ENCODE measurements at places on chromosomes 12 and 14.

GRCh38 chr14:30142216-30142615 lies 214.6 kb upstream of the PRKD1 start:
- no peak for DNase-seq

GRCh38 chr12:21795648-21796328 lies 21.3 kb upstream of the KCNJ8 start:
- DNase-seq, result no peak

DNA sequence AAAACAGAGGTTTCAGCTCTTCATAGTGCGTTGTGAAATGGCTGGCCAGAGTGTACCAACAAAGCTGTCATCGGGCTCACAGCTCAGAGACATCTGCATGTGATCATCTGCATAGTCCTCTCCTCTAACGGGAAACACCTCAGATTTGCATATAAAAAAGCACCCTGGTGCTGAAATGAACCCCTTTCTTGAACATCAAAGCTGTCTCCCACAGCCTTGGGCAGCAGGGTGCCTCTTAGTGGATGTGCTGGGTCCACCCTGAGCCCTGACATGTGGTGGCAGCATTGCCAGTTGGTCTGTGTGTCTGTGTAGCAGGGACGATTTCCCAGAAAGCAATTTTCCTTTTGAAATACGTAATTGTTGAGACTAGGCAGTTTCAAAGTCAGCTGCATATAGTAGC lies 14.3 kb upstream of the PAPLN start:
- DNase-seq, result no peak

DNA sequence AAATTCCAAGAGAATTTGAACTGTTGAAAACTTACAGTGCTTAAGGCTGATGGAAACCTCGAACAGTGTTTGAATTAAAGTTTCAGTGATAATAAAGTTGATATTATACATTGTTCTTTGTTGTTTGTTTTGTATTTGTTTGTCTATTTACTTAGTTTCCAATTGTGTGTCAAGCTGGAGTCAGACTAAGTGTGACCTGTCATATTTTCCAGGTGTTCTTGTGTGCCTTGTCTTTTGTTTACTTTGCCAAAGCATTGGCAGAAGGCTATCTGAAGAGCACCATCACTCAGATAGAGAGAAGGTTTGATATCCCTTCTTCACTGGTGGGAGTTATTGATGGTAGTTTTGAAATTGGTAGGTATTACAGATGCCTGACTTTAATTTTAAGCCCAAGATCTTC lies 6.0 kb downstream of the SLCO1C1 start:
- no peak for DNase-seq

- no peak for DNase-seq
These were observed 82.1 kb upstream of the BMP4 start for GRCh38 chr14:54038724-54039123.

GRCh38 chr14:73255693-73256225 lies 18.5 kb downstream of the PAPLN start:
- no peak for DNase-seq

GRCh38 chr12:12985817-12986408 lies 14.2 kb downstream of the HEBP1 start:
- DNase-seq, result no peak

GRCh38 chr12:125169870-125170269 lies 104.6 kb downstream of the AACS start:
- DNase-seq, result no peak

DNA sequence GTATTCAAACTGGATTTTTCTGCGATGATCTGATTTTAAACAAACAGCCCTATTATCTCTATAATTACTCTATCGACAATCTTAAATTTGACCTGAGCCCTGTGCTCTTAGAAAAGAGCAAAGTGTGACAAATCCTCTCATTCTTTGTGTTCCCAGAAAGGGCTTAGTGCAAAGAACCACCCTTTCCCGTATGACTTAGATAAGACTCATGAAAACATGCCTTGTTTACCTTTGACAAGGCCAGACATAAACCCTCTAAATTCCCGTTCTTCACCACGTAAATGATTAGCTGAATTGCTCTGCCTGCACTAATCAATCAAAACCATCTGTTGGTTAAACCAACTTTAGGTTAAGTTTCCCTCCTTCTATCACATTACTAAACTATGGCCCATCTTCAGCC lies 285.7 kb upstream of the SEL1L start:
- DNase-seq, result no peak

DNA sequence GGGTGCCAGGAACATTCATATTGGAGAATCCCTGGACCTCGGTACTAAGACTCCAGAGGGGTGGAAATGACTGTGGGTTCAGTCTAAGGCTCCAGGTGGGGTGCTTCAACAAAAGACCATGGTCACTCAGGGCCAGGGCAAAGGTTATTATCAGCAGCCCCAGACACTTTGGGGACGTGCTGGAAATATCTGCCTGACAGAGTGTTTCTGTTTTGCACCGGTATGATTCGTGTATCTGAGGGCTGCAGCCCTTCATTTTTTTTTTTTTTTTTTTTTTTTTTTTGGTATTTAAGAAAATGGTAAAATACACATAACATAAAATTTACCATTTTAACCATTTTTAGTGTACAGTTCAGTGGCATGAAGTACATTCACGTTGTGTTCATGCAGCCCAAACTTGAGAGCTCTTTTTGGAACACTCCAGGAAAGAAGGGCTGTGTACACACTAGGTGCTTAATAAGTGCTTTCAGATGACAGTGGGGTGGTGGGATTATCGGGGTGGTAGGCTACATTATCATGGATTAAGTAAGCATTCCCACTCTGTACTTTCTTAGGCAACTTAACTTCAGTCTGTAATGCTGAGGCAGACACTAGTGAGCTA lies 120.3 kb downstream of the CHST11 start:
- DNase-seq, result no peak

- DNase-seq, result no peak
These were observed 1.1 kb downstream of the TPI1 start for GRCh38 chr12:6868211-6869048.

GRCh38 chr14:102897299-102898027 lies 25.0 kb upstream of the AMN start:
- no peak for DNase-seq

- no peak for DNase-seq
These were observed 27.1 kb downstream of the VRK1 start for GRCh38 chr14:96824283-96824682.

DNA sequence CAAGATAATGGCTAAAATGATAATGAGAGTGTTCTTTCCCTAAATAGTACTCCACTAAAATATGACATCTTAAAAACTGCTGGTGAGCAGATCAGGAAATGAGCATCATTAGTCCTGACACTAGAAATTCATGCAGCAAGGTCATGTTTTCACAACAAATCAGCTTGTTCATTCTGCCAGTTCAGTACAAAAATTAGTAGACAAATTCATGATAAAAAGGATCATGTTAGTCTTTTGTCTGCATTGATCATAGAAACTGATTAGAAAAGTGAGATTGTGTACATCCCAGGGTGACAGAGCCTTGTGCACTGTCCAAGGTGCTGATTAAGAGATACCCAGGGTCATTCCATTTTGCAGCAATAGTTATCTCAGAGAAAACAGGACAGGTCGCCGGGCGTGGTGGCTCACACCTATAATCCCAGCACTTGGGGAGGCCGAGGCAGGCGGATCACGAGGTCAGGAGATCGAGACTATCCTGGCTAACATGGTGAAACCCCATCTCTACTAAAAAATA lies 163.6 kb downstream of the RIMBP2 start:
- DNase-seq, result no peak

GRCh38 chr12:38392554-38393144 lies 76.1 kb downstream of the ALG10B start:
- DNase-seq, result no peak

GRCh38 chr14:93035917-93036651 lies 79.6 kb downstream of the ITPK1 start:
- no peak for DNase-seq

DNA sequence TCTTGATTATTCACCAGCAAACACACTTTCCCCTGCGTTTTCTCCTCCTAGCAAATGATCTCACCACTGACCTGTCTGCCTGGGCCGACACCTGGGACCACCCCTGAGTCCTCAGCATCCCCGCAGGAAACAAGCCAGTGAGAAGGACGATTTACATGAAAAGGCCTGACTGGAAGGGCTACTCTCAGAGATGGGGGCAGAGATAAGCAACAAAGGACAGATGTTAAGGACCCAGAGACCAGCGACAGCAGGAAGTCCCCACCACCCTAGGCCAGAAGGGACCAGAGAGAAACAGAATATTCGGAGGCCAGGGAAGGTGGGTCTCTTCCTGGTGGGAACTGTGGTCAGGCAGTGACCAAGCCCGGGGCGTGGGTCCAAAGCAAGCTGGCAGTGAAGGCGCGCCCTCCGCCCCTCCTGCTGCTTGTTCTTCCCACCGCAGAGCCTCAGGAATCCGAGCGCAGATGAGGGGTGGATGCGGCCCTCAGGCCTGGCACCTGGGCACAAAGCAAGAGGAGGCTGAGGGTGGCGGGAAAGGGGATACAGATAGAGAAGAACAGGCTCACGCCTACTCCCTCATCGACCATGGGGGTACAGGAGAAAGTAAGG lies 55.8 kb downstream of the STX2 start:
- no peak for DNase-seq

GRCh38 chr14:41409806-41410205 lies 196.9 kb upstream of the LRFN5 start:
- no peak for DNase-seq

DNA sequence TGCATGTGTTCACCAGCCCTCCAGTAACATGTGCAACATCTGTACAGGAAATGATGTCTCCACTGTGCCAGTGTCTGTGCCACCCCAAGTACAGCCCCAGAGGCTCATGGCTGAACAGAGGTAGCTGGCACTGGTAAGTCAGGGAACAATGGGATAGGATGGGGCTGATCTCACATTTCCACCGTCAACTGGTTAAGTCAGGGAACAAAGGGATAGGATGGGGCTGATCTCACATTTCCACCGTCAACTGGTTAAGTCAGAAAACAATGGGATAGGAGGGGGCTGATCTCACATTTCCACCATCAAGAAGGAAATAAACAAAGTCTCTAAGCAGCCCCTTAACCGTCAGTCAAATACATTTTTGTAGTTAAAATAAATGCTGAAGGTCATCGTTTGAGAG lies 246.6 kb downstream of the TMEM132D start:
- no peak for DNase-seq

DNA sequence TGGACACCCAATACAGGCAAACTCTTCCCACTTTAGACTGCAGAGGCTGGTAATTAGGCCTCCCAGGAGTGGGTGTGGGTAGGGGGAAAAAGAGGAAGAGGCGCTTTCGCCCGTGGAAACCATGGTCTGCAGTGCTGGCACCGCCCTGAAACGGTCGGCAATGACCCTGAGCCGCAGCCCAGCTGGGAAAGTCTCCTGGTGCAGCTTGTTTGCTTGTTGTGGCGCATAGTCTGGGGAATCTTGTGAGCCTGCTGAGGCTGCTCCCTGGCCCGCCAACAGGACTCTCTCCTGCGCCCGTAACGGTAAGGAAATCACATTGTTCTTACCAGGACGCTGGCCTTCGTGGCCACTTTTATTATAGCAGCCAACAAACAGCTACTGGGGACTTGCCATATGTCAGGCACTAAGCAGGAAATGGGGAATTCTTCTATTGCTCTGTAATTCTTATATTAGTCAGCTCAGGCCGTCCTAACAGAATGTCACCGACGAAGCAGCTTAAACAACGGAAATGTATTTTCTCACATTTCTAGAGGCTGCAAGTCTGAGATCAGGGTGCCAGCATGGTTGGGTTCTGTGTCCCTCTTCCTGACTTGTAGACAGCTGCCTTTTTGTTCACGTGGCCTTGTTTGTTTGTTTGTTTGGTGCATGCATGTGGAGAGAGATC lies 52.5 kb upstream of the RIN3 start:
- DNase-seq, result no peak
